ENCODE measurements at places on chromosomes 11 and 22.

DNA sequence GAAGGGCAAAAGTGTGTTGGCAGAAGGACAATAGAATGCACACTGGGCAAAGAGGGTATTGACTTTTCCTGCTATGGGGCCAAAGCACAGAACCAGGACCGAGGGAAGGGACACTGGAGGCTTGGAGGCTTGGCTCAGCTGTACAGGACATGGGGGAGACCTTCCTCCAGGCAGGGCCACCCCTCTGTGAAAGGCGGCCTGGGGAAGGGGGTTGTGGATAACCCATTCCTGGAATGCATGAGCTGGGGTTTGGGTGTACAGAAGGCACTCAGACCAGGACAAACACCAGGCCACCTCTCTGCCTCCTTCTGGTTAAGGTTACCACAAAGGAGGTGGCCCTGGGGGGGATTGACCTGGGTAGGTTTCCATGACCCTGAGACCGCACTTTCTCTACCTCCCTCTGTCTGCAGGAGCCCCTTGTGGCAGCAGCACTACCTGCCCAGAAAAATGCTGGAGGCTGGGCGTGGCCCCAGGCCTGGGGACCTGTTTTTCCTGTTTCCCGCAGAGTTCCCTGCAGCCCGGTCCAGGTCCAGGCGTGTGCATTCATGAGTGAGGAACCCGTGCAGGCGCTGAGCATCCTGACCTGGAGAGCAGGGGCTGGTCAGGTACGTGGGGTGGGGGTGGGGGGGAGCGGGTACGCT, 9.6 kb downstream of the P2RY2 start:
- no peak for DNase-seq

DNA sequence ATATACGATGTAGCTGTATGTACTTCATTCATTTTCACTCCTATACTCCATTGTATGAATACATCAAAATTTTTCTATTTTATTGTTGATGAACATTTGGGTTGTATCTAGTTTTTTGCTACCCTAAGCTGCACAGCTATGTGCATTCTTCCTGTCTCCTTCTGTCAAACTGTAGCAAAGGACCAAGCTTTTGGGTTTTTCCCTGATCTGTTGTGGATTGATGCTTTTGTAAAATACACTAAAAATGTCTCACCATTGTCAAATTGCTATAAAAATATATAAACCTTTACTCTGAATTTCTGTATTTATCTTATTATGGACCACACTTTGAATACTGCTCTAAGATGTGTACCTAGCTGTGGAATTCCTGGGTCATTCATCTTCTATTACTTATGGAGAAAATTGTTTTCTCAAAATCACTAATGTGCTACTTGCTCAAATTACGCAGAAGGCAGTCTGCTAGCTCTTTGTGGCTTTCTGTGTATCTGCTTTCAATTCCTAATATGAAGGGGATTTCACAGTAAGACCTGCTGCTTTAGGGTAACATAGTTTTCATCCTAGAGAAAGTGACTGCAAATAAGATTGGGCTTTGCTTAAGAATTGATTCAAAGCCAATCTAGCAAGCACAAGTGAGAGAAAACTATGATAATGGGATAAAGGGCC, 123.4 kb downstream of the CYP2R1 start:
- no peak for DNase-seq

GRCh38 chr22:17794726-17795542, 20.7 kb upstream of the BID start:
- no peak for DNase-seq

DNA sequence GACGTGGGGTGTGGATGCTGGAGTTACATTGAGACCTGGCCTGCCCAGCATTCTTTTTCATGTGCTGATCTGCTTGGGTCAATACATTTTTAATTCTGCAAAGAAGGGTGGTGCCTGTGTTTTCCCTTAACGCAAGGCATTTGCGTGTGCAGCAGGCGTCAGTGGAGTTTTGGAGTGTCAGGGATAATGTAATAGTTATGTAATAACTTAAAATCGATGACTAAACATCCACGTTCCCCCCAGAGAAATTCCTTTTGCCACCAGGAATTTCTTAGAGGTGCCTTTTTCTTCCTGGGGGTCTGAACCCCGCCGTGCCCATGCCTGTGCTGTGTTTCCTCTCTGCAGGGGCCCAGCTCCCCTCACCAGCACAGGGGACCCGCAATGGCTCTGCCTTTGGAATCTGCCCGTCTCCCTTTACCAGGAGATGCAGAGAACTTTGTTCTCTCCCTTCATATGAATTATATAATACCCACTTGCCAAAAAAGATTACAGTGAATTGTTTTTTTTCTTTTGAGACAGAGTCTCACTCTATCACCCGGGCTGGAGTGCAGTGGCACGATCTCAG, 62.6 kb downstream of the TBC1D22A start:
- DNase-seq: no peak

DNA sequence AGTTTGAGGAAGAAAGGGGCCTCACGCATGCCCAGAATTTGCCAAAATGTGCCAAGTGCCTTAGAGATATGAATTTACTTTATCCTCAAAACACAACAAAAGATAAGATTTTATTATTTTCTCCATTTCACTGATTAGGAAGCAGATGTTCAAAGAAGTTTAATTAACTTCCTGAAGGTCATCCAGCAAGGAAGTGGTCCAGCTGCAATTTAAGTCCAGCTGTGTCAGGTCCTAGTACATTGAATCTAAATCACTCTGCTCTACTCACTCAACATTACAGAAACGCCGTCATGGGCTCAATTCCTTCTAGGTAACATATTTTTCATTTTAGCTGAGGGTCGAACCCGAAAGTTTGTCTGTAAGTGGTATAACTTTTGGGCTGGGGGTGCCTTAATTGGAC, 115.4 kb downstream of the CCDC34 start:
- DNase-seq: no peak

GRCh38 chr11:64173616-64174355, 7.9 kb upstream of the MACROD1 start:
- DNase-seq: no peak

DNA sequence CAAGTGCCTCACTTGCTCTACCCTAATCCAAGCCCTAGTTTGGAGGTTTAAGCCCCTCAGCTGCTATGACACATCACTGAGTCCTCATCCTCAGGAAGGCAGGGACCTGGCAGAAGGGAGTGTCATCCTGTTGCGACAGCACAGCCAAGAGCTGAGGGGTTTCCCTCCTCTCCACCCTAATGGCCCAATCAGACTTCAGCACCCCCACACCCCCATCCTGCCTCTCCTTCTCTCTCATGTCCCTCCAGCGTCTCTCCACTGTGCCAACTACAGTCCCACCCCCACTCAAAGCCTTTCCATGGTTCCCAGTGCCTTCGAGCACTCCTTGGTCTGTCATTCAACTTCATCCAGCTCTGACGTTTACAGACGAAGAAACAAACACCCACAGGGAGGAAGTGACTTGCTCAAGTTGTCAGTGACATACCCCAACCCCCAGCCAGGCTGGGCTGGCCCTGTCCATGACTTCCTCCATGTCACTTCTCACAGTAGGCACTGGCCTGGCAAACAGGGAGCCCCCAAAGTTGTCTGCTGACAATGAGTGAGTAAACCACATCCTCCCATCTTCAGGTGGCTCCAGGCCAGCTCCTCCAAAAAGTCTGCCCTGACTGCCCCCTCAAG, 15.6 kb downstream of the ARAP1 start:
- DNase-seq: no peak

DNA sequence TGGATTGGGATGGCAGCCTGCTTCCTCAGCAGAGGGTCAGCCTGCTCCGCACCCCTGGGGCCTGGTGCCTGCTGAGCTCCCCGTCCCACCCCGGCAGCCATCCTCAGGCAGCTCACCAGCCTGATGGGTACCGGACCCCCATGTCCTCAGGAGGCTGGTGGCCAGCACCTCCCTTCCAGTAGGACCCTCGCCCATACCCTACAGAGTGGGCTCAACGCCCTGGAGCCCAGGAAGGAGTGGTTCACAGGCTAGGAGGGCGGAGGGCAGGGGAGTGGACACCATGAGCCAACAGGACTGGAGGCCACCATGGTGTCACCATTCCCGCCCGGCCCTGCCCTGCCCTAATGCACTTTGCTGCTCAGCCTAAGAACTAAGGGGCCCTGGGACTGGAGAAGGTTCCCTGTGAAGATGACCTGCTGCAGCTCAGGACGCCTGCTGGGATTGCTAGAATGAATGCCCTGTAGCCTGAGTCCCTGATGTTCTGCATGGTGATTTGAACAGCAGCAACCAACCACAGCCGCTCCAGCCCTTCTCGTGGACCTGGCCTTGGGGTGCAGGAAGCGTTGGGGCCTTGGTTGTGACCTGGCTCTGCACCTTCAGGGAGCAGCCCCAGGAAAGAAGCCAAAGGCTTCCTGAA, 1080.8 kb downstream of the BRD1 start:
- no peak for DNase-seq

GRCh38 chr11:113396690-113397089, 9.1 kb downstream of the ANKK1 start:
- no peak for DNase-seq

GRCh38 chr22:27768027-27768653, 33.4 kb downstream of the MN1 start:
- DNase-seq: no peak
